Melanocyte of skin (primary cell): ENCODE measurements at places on chromosomes 3 and 15. TPM values are rescaled to one million over a fixed set of nuclear protein-coding genes. Genes with fewer than 3 reads are reported as not detected.

Gene NXPE3
- total RNA-seq = 9.6 and 16.7 TPM in 2 replicates

Gene KIF23
- 23.6 and 26.8 TPM in 2 replicates for total RNA-seq

Gene DUOXA2
- total RNA-seq = not detected in 2 replicates

Gene PROK2
- not detected in 2 replicates for total RNA-seq

Gene CHRM5
- total RNA-seq = not detected in 2 replicates

Gene SERPINI2
- total RNA-seq = 0.46 TPM in 1 of 2 replicates, not detected in the other

Gene AGBL1
- total RNA-seq = 1.1 TPM in 1 of 2 replicates, not detected in the other

Gene MUC20
- 1.3 TPM in 1 of 2 replicates, not detected in the other for total RNA-seq
